ENCODE measurements at places on chromosomes 3 and 15. TPM values are rescaled to one million over a fixed set of nuclear protein-coding genes. Genes with fewer than 3 reads are reported as not detected.

DNA sequence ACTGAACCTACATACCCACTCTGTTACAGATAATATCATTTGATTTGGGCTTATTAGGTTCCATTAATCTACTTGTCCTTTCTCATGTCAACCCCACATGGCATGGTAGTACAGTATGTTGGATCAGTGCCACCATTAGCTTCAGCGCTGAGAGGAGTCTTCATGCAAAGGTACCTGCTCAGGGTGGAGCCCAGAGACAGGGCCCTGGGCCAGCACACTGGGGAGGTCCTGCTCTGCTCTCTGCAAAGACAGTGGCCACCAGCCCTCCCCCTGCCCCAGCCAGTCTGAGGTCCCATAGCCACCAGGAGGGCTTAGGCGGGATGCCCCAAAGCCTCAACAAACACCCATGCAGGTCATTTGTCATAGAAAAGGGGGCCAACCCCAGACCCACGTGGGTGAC, 71.0 kb downstream of the ATP10A start:
- DNase-seq: no peak

DNA sequence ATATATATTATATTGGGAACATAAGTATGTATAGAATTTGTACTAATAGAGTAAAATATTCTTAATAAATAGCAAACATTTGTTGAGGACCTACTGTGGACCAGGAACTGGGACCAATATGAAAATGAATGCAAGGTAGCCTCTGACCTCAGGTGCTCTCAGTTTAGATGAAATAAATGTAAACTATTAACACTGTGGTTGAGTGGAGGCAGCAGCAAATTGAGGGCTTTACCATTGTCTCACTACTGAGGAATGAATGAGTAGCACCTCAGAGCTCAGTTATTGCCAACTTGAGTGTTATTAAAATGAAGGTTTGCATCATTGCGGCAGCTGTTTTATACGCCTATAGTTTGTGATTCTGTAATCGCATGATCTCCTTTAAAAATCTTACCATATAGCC, 90.9 kb upstream of the CGNL1 start:
- DNase-seq: no peak

- no peak for DNase-seq
Measured at GRCh38 chr3:194025951-194026350, 110.0 kb upstream of the HES1 start.

DNA sequence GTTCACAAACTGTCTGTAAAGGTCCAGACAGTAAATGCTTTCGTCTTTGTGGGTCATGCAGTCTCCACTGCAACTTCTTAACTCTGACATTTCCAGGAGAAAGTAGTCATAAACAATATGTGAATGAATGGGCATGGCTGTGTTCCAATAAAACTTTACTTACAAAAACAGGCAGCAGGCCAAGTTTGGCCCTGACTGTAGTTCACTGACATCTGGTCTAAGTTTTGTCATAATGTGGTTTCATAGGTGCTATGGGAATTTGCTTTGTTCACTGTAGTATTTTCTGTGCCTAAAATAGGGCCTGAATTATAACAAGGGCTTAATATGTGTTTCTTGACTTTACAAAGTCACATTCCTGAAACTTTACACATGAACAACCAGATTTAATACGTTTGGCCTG, 186.0 kb upstream of the KBTBD8 start:
- no peak for DNase-seq

DNA sequence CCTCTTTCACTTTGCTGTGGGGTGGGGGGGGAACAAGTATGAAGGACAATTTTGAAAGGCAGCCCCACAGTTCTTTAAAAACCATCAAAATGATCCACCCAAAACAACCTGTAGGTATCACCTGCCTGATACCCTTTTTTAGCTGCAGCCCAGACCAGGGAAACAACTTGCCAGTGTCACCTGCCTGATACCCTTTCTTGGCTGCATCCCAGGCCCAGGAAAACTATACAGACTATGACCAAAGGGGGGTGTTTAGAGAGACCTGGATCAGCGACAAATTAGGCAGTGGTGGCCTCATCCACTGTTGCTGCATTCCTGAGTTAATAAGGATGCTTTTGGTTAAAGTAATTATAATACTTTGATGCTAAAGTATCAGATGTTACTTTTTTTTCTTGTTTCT, 122.0 kb downstream of the VPS13C start:
- DNase-seq: no peak

MESP1 gene
- 0.74 TPM for polyA plus RNA-seq

PLD1 gene
- polyA plus RNA-seq: 6.2 TPM

BFSP2 gene
- not detected for polyA plus RNA-seq
